AG04449 (cell line): ENCODE measurements at places on chromosomes 6 and 20.

DNA sequence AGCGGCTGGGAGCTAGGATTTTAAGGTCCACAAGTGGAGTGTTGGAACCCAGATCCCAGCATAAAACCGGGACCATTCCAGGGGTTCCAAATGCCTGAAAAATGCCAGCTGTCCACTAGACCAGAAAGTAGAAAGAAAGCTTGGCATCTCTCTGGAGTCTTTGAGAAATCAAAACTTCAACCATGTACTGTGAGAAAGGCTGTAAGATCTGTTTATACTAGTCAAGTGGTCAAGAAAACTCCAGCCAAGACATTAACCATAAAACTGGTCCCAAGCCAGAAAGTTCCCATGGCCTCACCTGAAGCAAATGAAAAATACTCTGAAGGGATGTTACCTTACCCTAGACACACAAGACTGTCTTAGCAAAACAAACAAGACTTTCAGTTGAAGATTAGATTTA lies 112.6 kb downstream of the DCDC2 start:
- no peak for DNase-seq

DNA sequence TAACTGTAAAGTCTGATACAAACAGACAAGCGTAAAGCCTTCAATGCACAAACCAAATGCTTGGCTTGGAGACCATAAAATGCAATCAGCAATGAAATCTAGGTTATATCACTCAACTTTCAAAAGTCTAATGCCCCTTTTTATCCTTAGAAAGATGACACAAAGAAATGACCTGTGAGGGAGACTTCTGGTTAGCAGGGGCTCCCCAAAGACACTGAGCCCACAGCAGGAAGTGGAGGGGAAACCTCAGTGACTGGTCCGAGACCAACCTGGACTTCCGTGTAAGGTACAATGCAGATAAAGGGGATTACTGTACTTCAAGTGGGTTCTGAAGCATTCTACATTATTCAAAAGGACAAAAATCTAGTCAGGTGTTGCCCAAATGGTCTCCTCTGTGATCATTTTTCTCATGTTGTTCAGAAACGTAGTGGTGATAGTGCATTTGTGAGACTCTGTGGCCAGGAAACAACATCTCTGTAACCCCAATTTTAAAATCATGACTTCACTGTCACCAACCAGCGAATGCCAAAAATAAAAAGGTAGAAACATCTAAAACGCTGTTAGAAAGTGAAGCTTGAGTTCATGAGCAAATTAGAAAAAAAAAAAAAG lies 88.2 kb downstream of the HIVEP2 start:
- no peak for DNase-seq

GRCh38 chr6:108587258-108588059 lies 26.7 kb downstream of the FOXO3 start:
- no peak for DNase-seq

- DNase-seq = no peak
Measured at GRCh38 chr6:30837870-30838269, 46.4 kb upstream of the DDR1 start.

GRCh38 chr6:99492092-99492491 lies 23.1 kb downstream of the USP45 start:
- no peak for DNase-seq

- DNase-seq = no peak
Measured at GRCh38 chr20:3889489-3890397, 556 bp downstream of the PANK2 start.

- DNase-seq = no peak
Measured at GRCh38 chr6:133436652-133437051, 195.5 kb downstream of the EYA4 start.

- DNase-seq = no peak
Measured at GRCh38 chr20:39913274-39913673, 775.8 kb downstream of the MAFB start.

- DNase-seq = no peak
Measured at GRCh38 chr6:55568808-55569439, 10.1 kb downstream of the HMGCLL1 start.

DNA sequence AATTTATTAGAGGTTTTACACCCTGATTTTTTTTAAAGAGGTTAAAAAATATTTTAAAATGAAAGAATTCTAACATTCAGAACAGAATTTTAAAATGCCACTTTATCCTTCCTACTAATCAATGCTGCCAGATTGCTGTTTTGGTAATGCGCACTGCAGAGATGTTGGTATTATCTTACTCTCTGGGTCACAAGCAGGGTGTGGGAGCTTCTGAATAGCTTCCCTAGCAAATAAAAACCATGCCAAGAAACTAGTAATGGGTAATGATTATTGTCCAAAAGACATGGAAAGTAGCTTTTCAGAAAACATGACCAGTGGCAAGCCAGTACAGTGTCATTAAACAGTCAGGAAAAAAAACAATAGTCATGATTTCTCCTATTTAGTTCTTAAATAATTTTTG lies 205.4 kb downstream of the TPBG start:
- DNase-seq = no peak

DNA sequence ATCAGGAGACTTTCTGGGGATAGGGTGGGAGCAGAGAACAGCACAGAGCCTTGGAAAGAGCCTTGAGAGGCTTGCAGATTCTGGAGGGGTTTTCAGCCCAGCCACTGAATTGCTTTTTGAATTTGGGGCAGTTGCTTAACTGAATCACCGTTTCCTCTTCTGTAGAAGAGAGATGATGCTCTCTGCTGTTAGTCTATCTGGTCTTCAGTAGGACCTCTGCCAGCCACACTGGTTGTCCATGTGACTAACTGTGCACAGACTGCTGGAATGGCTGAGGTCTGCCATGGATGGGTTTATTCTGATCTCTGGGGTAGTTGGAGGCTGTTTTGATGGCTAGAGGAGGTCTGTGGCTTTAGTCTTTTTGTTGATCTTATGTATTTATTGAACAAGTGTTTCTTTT lies 21.4 kb upstream of the PRDM1 start:
- no peak for DNase-seq

DNA sequence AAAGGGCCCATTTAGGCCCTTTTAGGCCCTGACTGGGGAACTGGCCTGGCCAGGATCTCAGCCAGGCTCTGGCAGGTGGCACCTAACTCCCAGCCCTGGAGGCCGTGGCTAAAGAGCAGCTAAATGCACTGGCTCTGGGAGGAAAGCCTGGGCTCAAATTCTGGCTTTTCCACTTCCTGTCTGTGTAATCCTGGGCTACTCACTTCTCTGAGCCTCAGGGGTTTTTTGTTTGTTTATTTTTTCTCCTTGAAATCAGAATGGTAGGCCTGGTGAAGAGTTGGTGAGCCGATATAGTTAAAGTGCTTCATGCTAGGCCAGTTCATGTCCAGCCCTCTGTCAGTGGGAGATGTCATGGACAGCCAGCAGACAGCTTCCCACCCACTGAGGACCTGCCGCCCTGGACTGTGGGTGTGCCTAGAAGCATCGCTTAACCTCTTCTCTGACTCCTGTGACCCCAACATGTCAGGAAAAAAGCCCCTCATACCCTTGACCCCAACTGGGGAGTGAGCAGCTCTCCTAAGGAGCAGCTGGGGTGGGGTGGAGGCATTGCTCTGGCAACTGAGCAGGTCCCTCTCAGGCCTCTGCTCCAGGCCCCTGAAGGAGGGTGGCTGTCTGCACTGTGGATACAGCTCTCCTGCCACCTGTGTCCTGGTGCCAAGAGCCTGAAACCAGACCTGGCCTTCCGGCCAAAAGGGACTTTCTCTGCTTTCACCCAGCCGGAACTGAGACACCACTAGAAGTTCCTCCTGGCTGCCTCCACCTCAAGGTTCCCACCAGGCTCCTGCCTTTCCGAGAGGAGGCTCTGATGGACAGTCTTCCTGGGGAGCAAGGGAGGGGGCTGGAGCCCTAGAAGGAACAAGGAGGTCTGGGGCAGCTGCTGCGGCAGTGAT lies 57.2 kb upstream of the MYL9 start:
- DNase-seq = no peak

- no peak for DNase-seq
Measured at GRCh38 chr20:1252416-1252815, 13.7 kb upstream of the SNPH start.

DNA sequence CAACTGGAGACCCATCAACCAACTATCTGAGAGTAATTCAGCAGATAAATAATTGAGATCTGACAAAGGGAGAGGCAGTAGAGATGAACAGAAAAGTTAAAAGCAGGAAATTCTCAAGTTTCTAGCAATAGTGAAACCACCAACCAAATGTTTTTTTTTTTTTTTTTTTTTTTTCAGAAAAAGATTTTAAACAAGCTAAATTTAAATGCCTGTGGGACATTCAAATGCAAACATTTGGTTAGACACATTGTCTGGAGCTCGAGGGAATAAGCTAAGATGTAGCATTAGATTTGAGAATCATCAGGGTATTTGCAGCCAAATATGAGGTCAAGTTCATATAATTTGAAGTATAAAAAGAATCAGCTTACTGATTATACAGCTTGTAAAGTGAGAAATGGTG lies 16.4 kb downstream of the RANBP9 start:
- DNase-seq = peak; percentile 37

- DNase-seq = no peak
Measured at GRCh38 chr20:378961-379336, 1.6 kb upstream of the TRIB3 start.

- no peak for DNase-seq
Measured at GRCh38 chr6:79694623-79695343, 63.7 kb downstream of the SH3BGRL2 start.

GRCh38 chr6:125942672-125943527 lies 13.7 kb upstream of the HINT3 start:
- DNase-seq = no peak

GRCh38 chr20:24571159-24571558 lies 101.7 kb downstream of the SYNDIG1 start:
- no peak for DNase-seq

- no peak for DNase-seq
Measured at GRCh38 chr6:30829639-30830255, 54.6 kb upstream of the DDR1 start.

- DNase-seq = no peak
Measured at GRCh38 chr6:73079978-73080377, 145.3 kb downstream of the KHDC1L start.

- no peak for DNase-seq
Measured at GRCh38 chr6:156868385-156868784, 91.2 kb downstream of the ARID1B start.

DNA sequence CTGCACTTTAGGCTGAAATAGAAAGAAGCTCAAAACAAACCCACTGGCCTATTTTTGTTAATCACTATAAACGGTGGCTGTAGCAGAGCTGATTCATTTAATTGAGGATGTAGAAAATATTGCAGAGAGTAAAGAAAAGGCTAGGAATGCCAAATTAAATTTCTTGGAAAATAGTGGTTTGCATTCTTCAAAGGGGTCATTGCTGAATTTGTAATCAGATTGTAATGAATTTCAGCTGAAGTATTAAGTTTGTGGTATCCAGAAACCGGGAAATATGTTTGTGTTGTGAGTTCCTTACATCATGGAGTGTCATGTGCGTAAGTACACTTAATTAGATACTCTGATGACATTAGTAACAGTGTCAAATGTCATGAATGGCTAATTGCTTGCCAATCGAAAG lies 203.0 kb downstream of the SAMD5 start:
- DNase-seq = peak; percentile 46
